ENCODE measurements at places on chromosomes 7 and 10.

DNA sequence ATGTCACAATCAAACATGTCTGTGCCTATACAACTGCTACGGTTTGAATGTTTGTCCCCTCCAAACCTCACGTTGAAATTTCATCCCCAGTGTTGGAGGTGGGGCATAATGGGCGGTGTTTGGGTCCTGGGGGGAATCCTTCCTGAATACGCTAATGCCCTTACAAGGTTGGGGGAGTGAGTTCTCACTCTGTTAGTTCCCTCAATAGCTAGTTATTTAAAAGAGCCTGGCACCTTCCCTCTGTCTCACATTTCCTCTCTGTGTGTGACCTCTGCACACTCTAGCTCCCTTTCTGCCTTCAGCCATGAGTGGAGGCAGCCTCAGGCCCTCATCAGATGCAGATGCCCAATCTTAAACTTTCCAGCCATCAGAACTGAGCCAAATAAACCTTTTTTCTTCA lies 129.5 kb downstream of the GRM8 start:
- no peak for DNase-seq

GRCh38 chr7:132023466-132023865 lies 467.0 kb upstream of the PODXL start:
- DNase-seq, result peak; percentile 30

DNA sequence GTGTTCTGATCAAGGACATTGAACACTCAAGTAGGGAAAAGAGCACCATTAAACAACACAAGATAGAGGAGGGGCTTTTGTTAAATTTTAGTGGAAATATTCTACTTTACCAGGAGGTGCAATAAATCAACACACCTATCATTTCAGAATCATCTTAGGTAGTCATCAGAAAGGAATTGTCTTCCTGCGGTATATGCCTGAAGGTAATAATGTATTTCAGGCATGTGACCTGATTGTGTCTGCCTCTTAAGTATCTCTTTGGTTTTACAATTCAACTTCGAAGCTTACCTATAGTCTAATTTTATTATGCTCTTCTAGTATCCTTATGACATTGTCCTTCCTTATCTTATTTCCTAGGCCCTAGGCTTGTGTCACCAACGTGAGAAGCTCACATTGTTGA lies 58.6 kb upstream of the LAMB4 start:
- no peak for DNase-seq

DNA sequence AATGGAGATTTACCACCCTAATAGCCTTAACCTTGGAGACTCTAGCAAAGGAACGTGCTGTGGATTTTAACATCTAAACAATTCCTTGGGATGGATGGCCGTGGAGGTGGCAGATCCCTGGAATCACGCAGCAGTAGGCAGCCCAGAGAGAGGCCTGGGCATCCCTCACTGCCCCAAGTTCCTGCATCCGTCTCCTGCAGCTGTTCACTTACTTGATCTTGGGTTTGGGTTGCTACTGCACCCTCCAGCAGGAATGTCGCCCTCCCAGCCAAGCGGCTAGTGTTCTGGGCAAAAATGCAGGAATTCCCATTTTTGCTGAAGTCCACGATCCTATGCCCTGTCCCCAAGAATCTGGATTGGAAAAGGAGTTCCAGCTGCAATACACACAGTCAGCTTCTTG lies 166.7 kb upstream of the SH2B2 start:
- no peak for DNase-seq

Data from astrocyte of the hippocampus (primary cell).